SJSA1 (cell line): ENCODE measurements at places on chromosomes 5 and 9. TPM values are rescaled to one million over a fixed set of nuclear protein-coding genes. Genes with fewer than 3 reads are reported as not detected.

Gene FOXI1
- total RNA-seq: not detected in 2 replicates

GRCh38 chr9:109437286-109437685 lies 60.8 kb downstream of the PTPN3 start:
- H3K4me1 ChIP-seq: no peaks in the 10 kb centered on the region
- no peaks in the 10 kb centered on the region for H3K27me3 ChIP-seq
- DNase-seq: no peak
- H3K36me3 ChIP-seq: 0 out of 2 replicates have a peak, but pooled peaks cover 3% of the 10 kb centered on the region

Gene GMCL2
- total RNA-seq: not detected in 2 replicates

DNA sequence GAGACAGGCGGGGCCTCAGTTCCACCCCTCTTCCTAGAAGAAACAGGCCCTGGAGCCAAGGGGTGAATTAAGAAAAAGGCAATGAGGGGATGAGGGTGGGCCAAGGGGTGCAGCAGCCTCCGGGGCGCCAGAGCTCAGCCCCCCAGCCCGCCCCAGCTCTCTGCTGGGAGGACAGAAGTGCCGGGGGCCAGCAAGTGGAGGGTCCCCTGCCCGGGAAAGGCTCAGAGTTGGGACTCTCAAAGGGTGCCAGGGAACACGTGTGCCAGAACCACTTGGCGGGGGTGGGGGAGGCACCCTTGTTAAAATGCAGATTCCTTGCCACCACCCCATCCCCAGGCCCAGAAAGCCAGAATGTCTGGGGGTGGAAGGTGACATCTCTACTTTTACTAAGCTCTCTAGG lies 67.6 kb upstream of the BARHL1 start:
- H3K4me1 ChIP-seq: no peaks in the 10 kb centered on the region
- no peaks in the 10 kb centered on the region for H3K36me3 ChIP-seq
- no peak overlapping the region for H3K4me3 ChIP-seq
- peaks cover 16% of the 10 kb centered on the region for H3K27me3 ChIP-seq

Gene TSLP
- 0.11 TPM in 1 of 2 replicates, not detected in the other for total RNA-seq

DNA sequence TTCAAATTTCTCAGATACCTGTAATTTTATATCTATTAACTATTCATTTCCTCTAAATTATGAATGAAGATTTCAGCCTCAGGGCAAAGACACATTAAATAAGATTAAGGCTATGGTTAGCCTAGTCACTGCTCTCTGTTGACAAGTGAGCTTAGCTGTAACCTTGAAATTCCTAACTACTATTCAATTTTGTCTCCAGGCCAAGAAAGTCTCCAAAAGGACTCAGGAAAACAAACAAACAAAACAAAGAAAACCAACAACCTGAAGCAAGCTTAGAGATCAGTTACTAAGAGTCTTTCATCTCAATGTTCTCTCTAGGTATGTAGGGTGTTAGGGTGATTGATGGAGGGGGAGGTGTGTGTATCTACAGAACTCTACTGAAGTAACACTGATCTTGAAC lies 9.6 kb upstream of the CTNNAL1 start:
- no peak overlapping the region for H3K4me3 ChIP-seq
- no peak for DNase-seq
- H3K27ac ChIP-seq: no peak overlapping the region
- peaks cover 29% of the 10 kb centered on the region for H3K36me3 ChIP-seq

DNA sequence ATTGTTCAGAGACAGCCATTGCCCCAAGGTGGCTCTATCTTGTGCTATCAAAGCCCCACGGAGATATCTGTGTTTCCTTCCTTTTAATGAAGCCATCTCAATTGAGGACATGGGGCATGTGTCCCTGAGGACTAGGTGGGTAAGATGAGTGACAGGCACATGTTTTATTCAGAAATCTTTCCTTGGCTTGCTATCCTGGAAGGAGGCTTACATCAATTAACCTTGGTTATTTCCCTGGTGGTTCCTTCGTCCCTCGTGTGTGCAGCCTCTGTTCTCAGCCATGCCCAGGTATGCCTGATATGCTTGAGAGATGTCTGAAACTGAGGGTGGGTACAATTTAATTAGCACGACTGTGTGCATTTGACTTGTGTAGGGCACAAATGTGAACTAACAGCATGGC lies 102.2 kb upstream of the TUT7 start:
- H3K4me3 ChIP-seq: no peak overlapping the region
- no peaks in the 10 kb centered on the region; the same call in 1 of the 2 replicates for H3K4me1 ChIP-seq
- H3K27ac ChIP-seq: no peak overlapping the region

Gene SLC36A2
- total RNA-seq: not detected in 2 replicates

DNA sequence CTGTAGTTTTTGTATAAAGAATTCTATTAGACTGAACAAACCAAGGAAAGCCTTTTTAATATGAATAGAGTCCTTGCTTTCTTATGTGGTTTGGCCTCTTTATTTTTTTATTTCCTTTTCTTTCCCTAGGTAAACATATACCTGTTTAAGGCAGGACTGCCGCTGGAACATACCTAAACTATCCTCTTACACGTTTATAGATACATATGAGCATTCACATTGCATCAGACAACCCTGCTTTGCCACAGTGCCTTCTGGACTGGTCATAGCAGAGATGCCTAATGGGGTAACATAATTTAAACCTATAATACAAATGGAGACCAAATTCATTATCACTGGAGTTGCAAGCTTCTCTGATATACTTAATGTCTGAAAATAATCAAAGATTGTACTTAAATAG lies 12.5 kb downstream of the GRAMD2B start:
- no peaks in the 10 kb centered on the region for H3K4me1 ChIP-seq
- H3K36me3 ChIP-seq: peaks cover 78% of the 10 kb centered on the region
- no peak overlapping the region for H3K4me3 ChIP-seq
- H3K27me3 ChIP-seq: no peaks in the 10 kb centered on the region
- H3K27ac ChIP-seq: no peak overlapping the region

Gene TMC1
- total RNA-seq: 0.06 and 0.84 TPM in 2 replicates

Gene PRDM9
- total RNA-seq: not detected in 2 replicates

- no peaks in the 10 kb centered on the region for H3K4me1 ChIP-seq
- no peak overlapping the region for H3K27ac ChIP-seq
- no peaks in the 10 kb centered on the region for H3K36me3 ChIP-seq
- no peaks in the 10 kb centered on the region for H3K27me3 ChIP-seq
- DNase-seq: no peak
- no peak overlapping the region for H3K4me3 ChIP-seq
Observed at GRCh38 chr5:56587381-56588130, 227.8 kb upstream of the MAP3K1 start.

Gene ZNF883
- total RNA-seq: 0.05 TPM in 1 of 2 replicates, not detected in the other

Gene PCDHB7
- total RNA-seq: 0.85 and 0.87 TPM in 2 replicates

Gene PHF24
- not detected in 2 replicates for total RNA-seq

Gene CBY3
- total RNA-seq: not detected in 2 replicates

DNA sequence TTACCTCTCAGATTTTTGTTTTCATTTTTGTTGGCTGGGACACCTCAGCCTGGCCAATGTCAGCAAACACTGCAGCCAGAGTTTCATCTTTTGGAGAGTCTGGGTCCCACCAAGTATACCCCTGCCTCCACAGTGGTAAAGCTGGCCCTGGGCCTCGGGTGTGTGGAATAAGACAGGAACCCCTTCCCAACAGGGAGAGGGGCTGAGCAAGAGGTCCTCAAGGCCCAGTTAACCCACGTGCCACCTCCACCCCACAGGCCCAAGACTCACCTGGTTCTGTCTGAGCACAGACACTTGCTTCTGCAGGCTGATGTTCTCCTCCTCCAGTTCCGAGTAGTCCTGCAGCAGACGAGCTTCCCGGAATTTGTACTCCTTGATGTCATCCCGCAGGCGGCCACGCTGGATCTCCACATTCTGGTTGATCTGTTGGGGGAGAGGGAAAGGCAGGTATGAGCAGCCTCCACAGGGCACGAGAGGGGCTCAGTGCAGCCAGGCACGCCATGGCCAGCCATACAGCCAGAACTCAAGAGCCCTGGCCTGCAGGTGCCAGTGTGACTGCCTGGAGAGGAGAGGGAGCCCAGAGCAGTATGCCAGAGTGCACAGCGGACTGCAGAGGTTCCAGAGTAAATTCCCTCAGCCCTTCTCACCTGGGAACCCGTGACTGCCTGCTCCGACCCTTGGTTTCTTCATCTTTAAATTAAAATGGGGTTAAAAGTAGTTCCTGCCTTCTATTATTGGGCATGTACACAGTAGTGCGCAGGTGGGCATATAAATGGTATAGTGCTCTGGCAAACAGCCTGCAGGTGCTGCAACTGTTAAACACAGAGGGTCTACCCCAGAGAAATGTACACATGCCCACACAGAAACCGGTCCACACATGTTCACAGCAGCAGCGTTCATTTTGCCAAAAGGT lies 42.0 kb downstream of the BICD2 start:
- no peaks in the 10 kb centered on the region for H3K27me3 ChIP-seq
- H3K27ac ChIP-seq: no peak overlapping the region
- peaks cover 71% of the 10 kb centered on the region for H3K36me3 ChIP-seq
- H3K4me3 ChIP-seq: no peak overlapping the region
- peaks cover 18% of the 10 kb centered on the region for H3K4me1 ChIP-seq

DNA sequence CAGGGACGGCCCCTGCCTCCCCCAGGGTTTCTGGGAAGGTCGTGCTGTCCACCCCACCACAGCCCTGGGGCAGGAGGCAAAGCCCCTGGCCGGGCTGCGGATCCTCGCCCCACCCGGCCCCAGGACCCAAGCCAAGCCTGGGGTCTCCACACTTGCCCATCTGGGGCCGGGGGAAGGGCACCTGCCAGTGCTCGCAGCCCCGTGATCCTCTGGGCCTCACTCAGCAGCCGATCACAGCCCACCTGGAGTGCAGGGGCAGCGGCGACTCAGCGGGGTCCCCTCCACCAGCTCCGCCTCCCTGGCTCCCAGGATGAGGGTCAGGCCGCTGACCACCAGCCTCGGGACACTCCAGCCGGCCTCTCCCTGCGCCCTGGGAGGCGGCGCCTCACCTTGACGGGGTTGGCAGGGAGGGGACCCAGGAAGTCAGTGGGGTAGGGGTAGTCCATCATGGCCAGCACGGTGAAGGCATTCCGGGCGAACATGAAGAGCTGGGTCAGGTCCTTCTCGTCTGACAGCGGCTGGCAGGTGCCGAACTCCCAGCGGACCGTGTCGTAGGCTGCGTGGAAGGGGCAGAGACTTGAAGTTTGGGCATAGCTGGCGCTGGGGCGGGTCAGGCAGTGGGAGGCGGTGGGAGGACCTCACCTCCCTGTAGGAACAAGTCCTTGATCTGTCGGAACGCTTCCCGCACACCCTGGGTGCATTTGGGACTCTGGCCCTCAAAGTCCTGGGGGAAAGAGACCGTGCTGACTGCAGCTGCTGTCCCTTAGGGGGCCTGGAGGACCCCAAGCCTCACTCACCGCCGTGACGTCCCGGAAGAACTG lies 1.8 kb downstream of the DPP7 start:
- peaks cover 6% of the 10 kb centered on the region for H3K4me1 ChIP-seq
- H3K27me3 ChIP-seq: peaks cover 11% of the 10 kb centered on the region
- H3K4me3 ChIP-seq: no peak overlapping the region
- H3K36me3 ChIP-seq: peaks cover 13% of the 10 kb centered on the region; the same call in 1 of the 2 replicates
- DNase-seq: no peak
- H3K27ac ChIP-seq: no peak overlapping the region

- H3K4me1 ChIP-seq: no peaks in the 10 kb centered on the region
- no peaks in the 10 kb centered on the region for H3K27me3 ChIP-seq
- no peak for DNase-seq
- H3K36me3 ChIP-seq: no peaks in the 10 kb centered on the region
- H3K27ac ChIP-seq: no peak overlapping the region
Observed at GRCh38 chr9:33198165-33198564, 31.0 kb upstream of the B4GALT1 start.

Gene ERAP2
- 25.1 and 33.1 TPM in 2 replicates for total RNA-seq

GRCh38 chr5:81226286-81226685 lies 6.8 kb upstream of the CKMT2 start:
- no peaks in the 10 kb centered on the region for H3K36me3 ChIP-seq
- DNase-seq: no peak
- H3K27ac ChIP-seq: no peak overlapping the region
- H3K4me3 ChIP-seq: no peak overlapping the region

DNA sequence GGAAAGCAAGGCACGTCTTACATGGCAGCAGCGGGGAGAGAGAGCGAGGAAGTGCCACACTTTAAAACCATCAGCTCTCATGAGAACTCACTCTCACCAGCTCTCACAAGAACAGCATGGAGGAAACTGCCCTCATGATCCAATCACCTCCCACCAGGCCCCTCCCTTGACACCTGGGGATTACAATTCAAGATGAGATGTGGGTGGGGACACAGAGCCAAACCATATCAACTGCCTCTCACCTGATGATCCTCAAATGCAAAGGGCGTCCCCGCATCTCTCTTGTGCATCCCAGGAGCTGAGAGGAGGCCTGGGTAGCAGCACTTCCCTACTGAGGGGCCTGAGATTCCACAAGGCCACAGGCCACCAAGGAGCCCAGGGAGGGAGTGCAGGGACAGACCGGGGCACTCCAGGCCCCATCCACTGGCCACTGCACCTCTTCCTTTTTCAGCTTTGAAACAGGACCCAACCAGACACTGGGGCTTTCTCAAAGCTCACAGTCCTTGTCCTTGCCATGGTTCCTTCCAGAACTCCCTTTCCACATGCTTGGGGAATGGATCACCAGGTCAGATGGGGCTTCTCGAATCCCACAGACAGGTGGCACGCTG lies 54.5 kb upstream of the IL17B start:
- H3K4me3 ChIP-seq: no peak overlapping the region
- H3K27me3 ChIP-seq: no peaks in the 10 kb centered on the region
- H3K36me3 ChIP-seq: peaks cover 38% of the 10 kb centered on the region
- H3K4me1 ChIP-seq: peaks cover 30% of the 10 kb centered on the region
- no peak overlapping the region for H3K27ac ChIP-seq

- no peak for DNase-seq
- no peak overlapping the region for H3K4me3 ChIP-seq
- no peaks in the 10 kb centered on the region for H3K36me3 ChIP-seq
- 0 out of 2 replicates have a peak, but pooled peaks cover 3% of the 10 kb centered on the region for H3K27me3 ChIP-seq
- H3K4me1 ChIP-seq: no peaks in the 10 kb centered on the region; the same call in 1 of the 2 replicates
Observed at GRCh38 chr5:144028058-144028457, 142.4 kb downstream of the YIPF5 start.

Gene SPATA31E1
- 0.26 TPM in 1 of 2 replicates, not detected in the other for total RNA-seq

- no peaks in the 10 kb centered on the region for H3K4me1 ChIP-seq
- no peak for DNase-seq
- H3K36me3 ChIP-seq: no peaks in the 10 kb centered on the region
- no peak overlapping the region for H3K27ac ChIP-seq
Observed at GRCh38 chr5:9878206-9878605, 248.1 kb upstream of the TAS2R1 start.

- no peak for DNase-seq
- H3K36me3 ChIP-seq: no peaks in the 10 kb centered on the region
- H3K4me1 ChIP-seq: peaks cover 10% of the 10 kb centered on the region
- H3K27ac ChIP-seq: no peak overlapping the region
- H3K27me3 ChIP-seq: no peaks in the 10 kb centered on the region
Observed at GRCh38 chr5:111934511-111934910, 177.5 kb upstream of the NREP start.

- H3K27ac ChIP-seq: peak overlapping the region; percentile 38; the same call in 1 of the 2 replicates
- DNase-seq: no peak
- no peaks in the 10 kb centered on the region for H3K36me3 ChIP-seq
- peaks cover 38% of the 10 kb centered on the region for H3K4me1 ChIP-seq
- H3K27me3 ChIP-seq: no peaks in the 10 kb centered on the region; the same call in 1 of the 2 replicates
Observed at GRCh38 chr5:150600616-150601490, 39.6 kb upstream of the SYNPO start.

- no peaks in the 10 kb centered on the region for H3K27me3 ChIP-seq
- no peaks in the 10 kb centered on the region for H3K36me3 ChIP-seq
- DNase-seq: no peak
- H3K4me1 ChIP-seq: peaks cover 43% of the 10 kb centered on the region
- no peak overlapping the region for H3K4me3 ChIP-seq
- no peak overlapping the region for H3K27ac ChIP-seq
Observed at GRCh38 chr5:33850100-33850594, 41.6 kb downstream of the ADAMTS12 start.

GRCh38 chr5:26807231-26808199 lies 230.9 kb downstream of the CDH9 start:
- no peaks in the 10 kb centered on the region for H3K36me3 ChIP-seq
- H3K4me3 ChIP-seq: no peak overlapping the region
- DNase-seq: no peak
- no peak overlapping the region for H3K27ac ChIP-seq
